ENCODE measurements at places on chromosomes 1 and 21.

DNA sequence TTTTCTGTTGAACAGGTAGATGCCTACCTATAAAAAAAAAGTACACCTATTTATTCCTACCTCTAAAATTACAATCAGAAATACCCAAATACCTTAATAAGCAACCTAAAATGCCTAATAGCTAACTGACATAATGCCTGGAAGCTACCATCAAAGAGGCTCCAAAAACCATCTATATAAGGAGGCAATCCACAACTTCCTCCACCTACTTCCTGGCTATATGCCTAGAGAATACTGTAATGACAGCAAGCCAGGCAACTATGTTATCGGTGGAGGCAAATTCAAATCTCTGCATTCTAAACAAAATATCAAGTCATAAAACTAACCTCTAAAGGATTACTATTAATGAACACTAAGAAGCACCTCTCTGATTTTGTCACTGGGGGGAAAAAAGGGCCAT lies 10.1 kb downstream of the ZNF644 start:
- no peak for DNase-seq

DNA sequence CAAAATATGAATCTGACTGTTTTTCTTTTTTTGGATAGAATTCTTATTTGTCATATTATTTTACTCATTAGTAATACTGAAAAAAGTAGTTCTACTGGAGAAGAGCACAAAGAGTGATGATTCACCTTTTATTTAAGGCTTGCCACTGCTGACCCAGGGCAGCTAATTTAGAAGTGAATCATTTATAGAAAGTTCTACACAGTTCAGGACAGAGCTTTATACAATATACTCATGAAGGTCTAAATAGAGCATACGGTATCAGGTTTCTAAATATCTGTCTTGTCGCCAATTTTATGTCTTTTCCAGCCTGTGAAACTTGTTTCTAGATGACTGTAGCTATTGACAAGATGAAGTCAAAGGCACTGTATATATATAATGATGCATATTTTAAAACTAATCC lies 25.0 kb downstream of the GIPC2 start:
- DNase-seq, result no peak

- no peak for DNase-seq
Measured at GRCh38 chr1:235427447-235427846, 60.2 kb downstream of the TBCE start.

- no peak for DNase-seq
Measured at GRCh38 chr1:99784143-99784542, 17.7 kb upstream of the FRRS1 start.

- DNase-seq, result no peak
Measured at GRCh38 chr1:98267423-98267822, 346.6 kb upstream of the DPYD start.

DNA sequence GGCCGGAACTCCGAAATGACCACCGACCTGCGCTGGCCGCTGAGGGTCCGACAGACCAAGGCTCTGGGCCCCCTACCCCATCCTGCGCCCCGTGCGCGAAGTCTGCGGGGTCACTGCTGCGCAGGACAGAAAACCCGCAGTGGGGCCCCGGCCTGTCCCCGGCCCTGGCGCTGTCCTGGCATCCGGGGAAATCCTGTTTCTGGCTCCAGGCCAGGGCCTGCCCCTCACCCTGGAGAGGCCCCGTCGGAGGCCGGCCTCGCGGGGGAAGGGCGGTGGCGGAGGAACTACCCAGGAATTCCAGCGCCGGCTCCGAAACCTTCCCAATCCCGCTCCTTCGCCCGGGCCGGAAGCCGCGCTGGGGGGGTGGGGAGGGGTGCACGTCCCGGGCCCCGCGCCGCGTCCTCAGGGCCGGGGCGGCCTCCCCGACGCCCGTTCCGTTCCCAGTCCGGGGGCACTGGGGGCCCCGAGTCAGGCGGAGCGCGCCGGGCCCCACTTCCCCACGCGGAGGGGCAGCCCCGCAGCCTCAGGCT lies 77.0 kb downstream of the MORN1 start:
- DNase-seq, result no peak
